Fibroblast of skin of right biceps (primary cell): ENCODE measurements at places on chromosomes 7 and 10.
A peak's percentile ranks its signal among the peaks of the same experiment; 100 is the strongest.

- peak; percentile 75 for DNase-seq
Measured at GRCh38 chr7:117759950-117760640, 113.1 kb downstream of the CTTNBP2 start.

GRCh38 chr7:41029072-41029499 is 673.8 kb downstream of the INHBA start:
- peak; percentile 98 for DNase-seq

GRCh38 chr7:85023066-85023712 is 163.7 kb downstream of the SEMA3D start:
- DNase-seq, result peak; percentile 56

GRCh38 chr7:33720870-33721269 is 184.5 kb upstream of the BMPER start:
- no peak for DNase-seq

- DNase-seq, result no peak
Measured at GRCh38 chr7:15128716-15129115, 226.2 kb upstream of the DGKB start.

DNA sequence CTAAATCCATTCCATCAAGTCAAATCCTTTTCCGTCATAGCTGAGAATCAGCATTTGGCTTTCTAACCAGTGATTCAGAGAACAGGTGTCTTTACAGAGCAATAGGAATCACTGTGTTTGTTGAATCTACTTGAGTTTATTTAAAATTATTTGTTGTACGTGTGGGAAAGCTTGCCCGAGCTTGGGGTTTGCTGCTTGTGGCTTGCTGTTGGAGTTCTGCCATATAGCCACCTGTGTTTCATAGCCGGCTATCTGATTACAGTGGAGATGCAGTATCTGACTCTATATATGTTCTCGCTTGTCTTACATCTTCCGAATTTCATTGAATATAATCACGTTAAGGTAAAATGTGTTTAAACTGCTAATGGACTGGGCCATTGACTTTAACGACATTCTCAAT is 274.3 kb upstream of the MKI67 start:
- no peak for DNase-seq
